Mesenteric fat pad (tissue), 1 donor: ENCODE measurements at places on chromosomes 2 and 18. TPM values are rescaled to one million over a fixed set of nuclear protein-coding genes. Genes with fewer than 3 reads are reported as not detected.
A peak's percentile ranks its signal among the peaks of the same experiment; 100 is the strongest.

DNA sequence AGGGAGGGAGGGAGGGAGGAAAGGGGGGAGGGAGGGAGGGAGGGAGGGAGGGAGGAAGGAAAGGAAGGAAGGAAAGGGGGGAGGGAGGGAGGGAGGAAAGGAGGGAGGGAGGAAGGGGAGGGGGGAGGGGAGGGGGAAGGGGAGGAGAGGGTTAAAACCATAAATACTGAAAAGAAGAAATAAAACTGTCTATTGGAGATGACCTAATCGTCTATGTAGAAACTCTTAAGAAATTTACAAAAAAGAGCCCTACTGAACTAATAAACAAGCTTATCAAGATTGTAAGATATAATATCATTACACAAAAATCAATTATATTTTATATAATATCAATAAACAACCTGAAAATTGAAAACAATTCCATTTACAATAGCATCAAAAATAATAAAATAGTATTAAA is 32.3 kb upstream of the CTDP1 start:
- DNase-seq: no peak

DNA sequence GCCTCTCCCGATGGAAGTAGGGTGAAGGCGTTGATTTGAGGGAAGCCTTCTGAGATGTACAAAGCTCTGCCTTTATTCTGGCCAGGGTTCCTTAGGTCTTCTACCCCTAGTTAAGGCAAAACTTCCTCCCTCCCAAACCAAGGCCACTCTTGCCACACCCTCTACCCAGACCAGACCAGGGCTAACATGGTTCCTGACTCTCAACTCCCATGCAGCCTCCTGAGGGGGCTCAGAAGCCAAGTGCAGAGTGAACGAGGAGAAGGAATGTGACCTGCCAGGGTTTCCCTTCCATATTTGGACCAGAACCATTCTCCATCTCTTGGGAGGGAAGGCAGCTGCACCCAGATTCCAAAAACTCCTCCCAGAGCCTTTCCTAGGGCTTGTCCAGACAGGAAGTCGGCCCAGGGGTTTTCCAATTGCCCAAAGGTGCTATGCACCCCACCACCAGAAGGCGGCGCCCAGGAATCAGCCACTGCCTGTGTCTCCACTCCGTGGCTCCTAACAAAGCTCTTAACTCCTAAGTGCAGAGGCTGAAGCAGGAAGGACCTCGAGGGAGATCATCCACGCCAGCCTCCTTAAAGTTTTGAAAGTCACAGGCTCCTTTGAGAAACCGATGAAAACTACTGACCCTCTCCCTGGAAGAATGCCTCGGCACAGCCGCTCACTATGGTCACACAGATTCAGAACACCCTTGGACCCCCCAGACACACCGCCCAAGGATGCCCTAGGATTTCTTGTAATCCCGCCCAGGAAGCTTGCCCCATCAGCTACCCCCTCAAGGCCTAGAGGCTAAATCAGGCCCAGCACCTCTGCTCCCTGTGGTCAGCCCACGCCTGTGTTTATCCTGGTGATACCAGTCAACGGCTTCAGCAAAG is 157.8 kb downstream of the SMAD2 start:
- DNase-seq: no peak

Gene LDAH
- total RNA-seq: 12.7 TPM

DNA sequence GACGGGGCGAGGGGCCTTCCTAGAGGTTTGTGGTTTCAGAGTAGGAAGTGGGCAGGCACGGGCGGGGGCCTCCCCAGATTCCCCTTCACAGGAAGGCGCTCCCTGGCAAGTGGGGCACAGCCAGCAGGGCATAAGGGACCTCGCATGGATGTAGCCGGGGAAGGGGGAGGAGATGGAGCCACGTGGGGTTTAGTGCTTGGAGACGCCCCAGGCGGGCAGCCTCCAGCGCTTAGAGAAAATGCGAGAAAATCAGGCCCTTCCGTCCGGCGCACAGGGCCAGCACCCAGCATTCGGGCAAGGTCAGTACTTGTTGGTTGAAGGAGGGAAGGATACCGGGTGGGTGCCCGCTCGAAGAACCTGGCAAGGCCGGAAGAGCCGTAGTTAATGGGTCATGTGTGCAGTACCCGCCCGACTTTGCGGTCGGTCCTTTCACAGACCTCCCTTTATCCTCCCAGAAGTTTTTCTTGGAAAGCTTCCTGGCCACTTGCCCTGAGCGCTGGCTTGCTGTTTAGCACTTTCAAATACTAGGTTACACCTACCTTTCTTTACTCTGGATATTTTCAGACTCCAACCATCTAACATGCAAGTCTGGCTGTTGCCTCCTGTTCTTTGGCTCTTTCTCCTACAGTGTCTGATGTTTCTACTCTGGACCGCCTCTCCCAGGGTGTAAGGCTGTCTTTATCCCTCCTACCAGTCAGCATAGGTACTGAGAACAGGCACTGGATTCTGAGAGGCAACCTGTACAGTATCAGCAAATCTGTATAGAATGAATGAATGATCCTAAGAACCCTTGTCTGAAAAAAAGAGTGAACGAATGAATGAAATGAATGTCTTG is 78.1 kb downstream of the CIB4 start:
- peak; percentile 84 for DNase-seq

Gene ECEL1
- total RNA-seq: 0.35 TPM

DNA sequence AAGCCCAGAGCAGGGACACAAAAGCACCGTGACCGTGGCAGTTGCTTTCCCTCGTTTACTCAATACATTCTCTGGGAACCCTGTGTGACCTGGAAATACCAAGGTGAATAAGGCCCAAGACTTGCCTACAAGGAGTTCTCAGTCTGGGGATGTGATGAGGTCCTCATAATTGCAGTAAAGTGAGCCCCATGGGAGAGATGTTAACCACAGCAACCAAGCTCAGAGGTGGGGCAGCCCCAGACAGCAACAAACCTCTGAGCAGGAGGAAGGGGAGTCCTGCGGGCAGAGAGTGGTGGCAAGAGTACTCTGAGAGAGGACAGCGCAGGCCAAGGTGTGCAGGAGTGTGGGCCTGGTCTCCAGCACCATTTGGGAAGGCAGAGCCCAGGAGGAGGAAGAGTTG is 91.6 kb downstream of the TTC32 start:
- DNase-seq: no peak

DNA sequence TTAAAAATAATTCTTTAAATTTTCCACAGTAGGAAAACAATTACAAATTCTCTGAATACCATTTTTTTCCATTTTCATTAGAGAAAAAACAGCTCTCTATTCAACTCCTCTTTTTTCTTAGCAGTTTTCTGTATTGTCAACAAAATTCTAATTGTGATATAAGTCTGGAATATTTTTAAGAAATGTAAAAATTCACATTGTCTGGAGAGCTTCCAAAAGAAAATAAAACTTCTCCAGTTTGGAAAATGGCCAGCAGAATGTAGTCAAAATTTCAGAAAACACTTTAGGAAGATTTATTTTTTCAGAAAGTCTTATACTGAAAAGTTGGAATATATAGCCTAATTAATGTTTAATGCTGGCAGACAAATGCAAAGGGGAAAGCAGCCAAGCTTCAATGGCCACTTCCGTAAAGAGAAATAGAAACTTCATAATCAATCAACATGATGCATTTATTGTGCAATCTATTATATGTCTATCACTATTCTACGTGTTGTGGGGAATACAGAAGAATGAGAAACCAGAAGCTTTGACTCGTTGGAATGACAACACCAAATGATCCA is 733.2 kb upstream of the PKDCC start:
- no peak for DNase-seq

Gene ADD2
- 3.3 TPM for total RNA-seq
